Keratinocyte (primary cell): ENCODE measurements at places on chromosomes 2 and 18. TPM values are rescaled to one million over a fixed set of nuclear protein-coding genes. Genes with fewer than 3 reads are reported as not detected.
A peak's percentile ranks its signal among the peaks of the same experiment; 100 is the strongest.

The CRYGA gene
- polyA plus RNA-seq: not detected in 3 replicates

The HADHB gene
- 109 to 124 TPM (median 110 TPM) in 3 replicates for polyA plus RNA-seq

The ROCK2 gene
- 6.1 to 12.6 TPM (median 7.8 TPM) in 3 replicates for polyA plus RNA-seq

The CIB4 gene
- polyA plus RNA-seq: not detected in 3 replicates

The SPC25 gene
- 1.0 to 7.1 TPM (median 4.9 TPM) in 3 replicates for polyA plus RNA-seq

The HSBP1L1 gene
- polyA plus RNA-seq: 28.7 to 49.6 TPM (median 35.9 TPM) in 3 replicates

The ITPRIPL1 gene
- 0.28 to 0.66 TPM (median 0.58 TPM) in 3 replicates for polyA plus RNA-seq

The FAM136A gene
- 21.3 to 35.8 TPM (median 32.9 TPM) in 3 replicates for polyA plus RNA-seq

The PGAP1 gene
- polyA plus RNA-seq: 4.4 to 7.1 TPM (median 5.6 TPM) in 3 replicates

The ALPP gene
- not detected in 3 replicates for polyA plus RNA-seq

The NMUR1 gene
- polyA plus RNA-seq: not detected in 3 replicates

The VIL1 gene
- not detected in 3 replicates for polyA plus RNA-seq

The RESP18 gene
- not detected in 3 replicates for polyA plus RNA-seq

DNA sequence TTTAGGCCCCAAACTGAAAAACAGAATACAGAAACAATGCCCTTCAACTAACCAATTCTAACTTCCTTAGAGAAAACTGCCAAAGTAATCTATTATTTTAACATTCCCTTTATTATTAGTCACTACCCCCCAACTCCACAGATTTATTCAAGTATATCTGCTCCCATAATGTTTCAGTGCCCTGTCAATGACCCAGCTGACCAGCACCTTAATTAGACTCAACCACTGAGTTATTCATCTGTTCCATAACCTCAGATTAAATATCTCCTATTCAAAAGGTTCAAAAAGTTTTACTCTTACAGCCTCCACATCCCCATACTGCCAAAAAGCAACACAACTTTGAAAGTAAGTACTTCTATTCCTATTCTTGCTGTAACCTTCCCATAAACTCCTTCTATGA lies 202.4 kb downstream of the EXOC6B start:
- H3K4me3 ChIP-seq: no peak overlapping the region
- H3K27me3 ChIP-seq: no peaks in the 10 kb centered on the region
- peaks cover 3% of the 10 kb centered on the region for H3K4me1 ChIP-seq
- no peaks in the 10 kb centered on the region for H3K36me3 ChIP-seq
- no peak for DNase-seq

DNA sequence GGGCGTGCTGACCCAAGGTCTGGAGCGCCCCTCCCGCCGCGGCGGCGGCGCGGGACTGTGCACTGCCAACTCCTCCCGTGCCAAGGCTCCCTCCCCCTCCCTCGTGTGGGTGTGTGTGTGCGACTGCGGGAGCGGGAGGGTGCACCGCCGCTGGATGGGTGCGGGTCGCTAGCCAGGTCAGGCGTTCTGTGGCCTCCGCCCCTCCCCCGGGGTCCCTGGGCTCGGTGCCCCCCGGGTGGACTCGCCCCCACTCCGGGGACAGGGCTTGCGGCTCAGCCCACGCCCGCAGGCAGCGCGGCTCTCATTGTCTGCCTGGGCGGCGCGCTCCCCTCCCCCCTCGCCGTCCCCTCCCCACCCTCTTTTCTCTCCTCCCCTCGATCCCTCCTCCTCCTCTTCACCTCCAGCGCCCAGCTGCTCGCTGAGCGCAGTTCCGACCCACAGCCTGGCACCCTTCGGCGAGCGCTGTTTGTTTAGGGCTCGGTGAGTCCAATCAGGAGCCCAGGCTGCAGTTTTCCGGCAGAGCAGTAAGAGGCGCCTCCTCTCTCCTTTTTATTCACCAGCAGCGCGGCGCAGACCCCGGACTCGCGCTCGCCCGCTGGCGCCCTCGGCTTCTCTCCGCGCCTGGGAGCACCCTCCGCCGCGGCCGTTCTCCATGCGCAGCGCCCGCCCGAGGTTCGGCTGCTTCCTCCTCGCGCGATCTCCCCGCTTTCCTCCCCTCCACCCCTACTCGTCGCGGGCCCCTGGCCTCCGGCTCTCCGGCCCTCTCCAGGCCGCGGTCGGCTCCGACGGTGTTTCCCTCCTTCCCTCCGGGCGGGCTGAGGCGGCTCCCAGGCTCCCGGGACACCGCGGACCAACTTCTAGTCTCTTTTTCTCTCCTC lies at the start of gene GATA6:
Gene GATA6 (plus strand): TSS at position 579 of the 878 bp plus-strand sequence. CDS start 1,556 bp downstream, outside the sequence.
- H3K27ac ChIP-seq: no peak within 1 kb of the TSS
- H3K27me3 ChIP-seq: peaks cover 85% of the 10 kb centered on the region
- H3K4me3 ChIP-seq: peak within 1 kb of the TSS; percentile 54
- no peaks in the 10 kb centered on the region for H3K36me3 ChIP-seq
- H3K4me1 ChIP-seq: peaks cover 5% of the 10 kb centered on the region

- peaks cover 15% of the 10 kb centered on the region for H3K27me3 ChIP-seq
- H3K27ac ChIP-seq: no peak overlapping the region
- no peaks in the 10 kb centered on the region for H3K36me3 ChIP-seq
- H3K4me1 ChIP-seq: no peaks in the 10 kb centered on the region
- no peak for DNase-seq
- H3K4me3 ChIP-seq: no peak overlapping the region
These were observed 236.8 kb downstream of the CLIP4 start for GRCh38 chr2:29351916-29352591.

DNA sequence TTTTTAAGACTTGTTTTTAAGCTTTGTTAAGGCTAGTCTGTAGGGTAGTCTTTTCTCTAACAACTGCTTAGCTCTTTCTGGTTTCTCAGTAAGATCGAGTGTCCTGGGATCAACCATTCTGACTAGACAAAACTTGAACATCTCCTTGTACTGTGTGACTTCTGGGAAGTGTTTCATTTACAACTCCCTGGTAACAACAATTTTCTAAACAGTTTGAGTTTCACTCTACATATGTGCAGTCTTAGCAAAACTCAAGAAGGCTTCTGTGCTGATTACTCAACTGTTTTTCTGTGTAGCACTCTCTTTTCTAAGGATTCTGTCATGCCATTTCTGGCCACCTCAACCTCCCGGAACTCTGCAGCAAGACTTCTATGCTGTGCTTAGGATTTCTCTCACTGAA lies 204.5 kb downstream of the KIAA1328 start:
- no peaks in the 10 kb centered on the region for H3K36me3 ChIP-seq
- H3K27ac ChIP-seq: no peak overlapping the region
- DNase-seq: no peak
- no peaks in the 10 kb centered on the region for H3K27me3 ChIP-seq
- no peak overlapping the region for H3K4me3 ChIP-seq

GRCh38 chr2:101893681-101894381 lies 97.9 kb upstream of the IL1R2 start:
- DNase-seq: no peak
- no peak overlapping the region for H3K4me3 ChIP-seq
- peaks cover 7% of the 10 kb centered on the region for H3K4me1 ChIP-seq
- H3K27me3 ChIP-seq: no peaks in the 10 kb centered on the region
- H3K27ac ChIP-seq: no peak overlapping the region

- no peak for DNase-seq
- peaks cover 19% of the 10 kb centered on the region for H3K4me1 ChIP-seq
- no peak overlapping the region for H3K4me3 ChIP-seq
- no peaks in the 10 kb centered on the region for H3K27me3 ChIP-seq
These were observed 196.5 kb downstream of the LRATD1 start for GRCh38 chr2:14828968-14829367.

DNA sequence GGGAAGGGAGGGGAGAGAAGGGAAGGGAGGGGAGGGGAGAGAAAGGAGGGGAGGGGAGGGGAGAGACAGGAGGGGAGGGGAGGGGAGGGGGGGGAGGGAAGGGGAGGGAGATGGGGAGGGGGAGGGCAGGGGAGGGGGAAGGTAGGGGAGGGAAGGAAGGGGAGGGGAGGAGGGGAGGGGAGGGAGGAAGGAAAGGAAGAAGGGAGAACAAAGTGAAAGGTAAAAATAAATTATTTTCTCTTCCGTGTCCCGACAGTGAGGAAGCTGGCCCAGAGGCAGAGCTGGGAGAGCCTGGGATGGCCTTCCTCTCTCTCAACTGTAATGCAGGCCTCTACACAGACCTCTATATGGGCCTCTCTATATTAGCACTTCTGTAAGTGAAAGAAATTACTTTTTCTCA lies 53.2 kb downstream of the CD226 start:
- H3K36me3 ChIP-seq: peaks cover 4% of the 10 kb centered on the region
- H3K27me3 ChIP-seq: no peaks in the 10 kb centered on the region
- no peak for DNase-seq
- no peaks in the 10 kb centered on the region for H3K4me1 ChIP-seq

- H3K27me3 ChIP-seq: no peaks in the 10 kb centered on the region
- peaks cover 42% of the 10 kb centered on the region for H3K4me1 ChIP-seq
- no peak for DNase-seq
- H3K4me3 ChIP-seq: no peak overlapping the region
- H3K27ac ChIP-seq: no peak overlapping the region
- peaks cover 13% of the 10 kb centered on the region for H3K36me3 ChIP-seq
These were observed 27.0 kb downstream of the KLF7 start for GRCh38 chr2:207138627-207139297.

GRCh38 chr2:230408244-230408842 lies 7.7 kb upstream of the SP100 start:
- H3K4me3 ChIP-seq: no peak overlapping the region
- peaks cover 17% of the 10 kb centered on the region for H3K4me1 ChIP-seq
- H3K27me3 ChIP-seq: no peaks in the 10 kb centered on the region

- H3K27ac ChIP-seq: no peak overlapping the region
- DNase-seq: no peak
- no peaks in the 10 kb centered on the region for H3K36me3 ChIP-seq
- no peak overlapping the region for H3K4me3 ChIP-seq
These were observed 5.2 kb upstream of the RMC1 start for GRCh38 chr18:23498117-23498516.

- peak; percentile 82 for DNase-seq
- no peaks in the 10 kb centered on the region for H3K27me3 ChIP-seq
- H3K36me3 ChIP-seq: no peaks in the 10 kb centered on the region
- peak overlapping the region; percentile 86 for H3K27ac ChIP-seq
- peaks cover 31% of the 10 kb centered on the region for H3K4me1 ChIP-seq
These were observed 125.7 kb downstream of the HDAC4 start for GRCh38 chr2:239275044-239275685.

DNA sequence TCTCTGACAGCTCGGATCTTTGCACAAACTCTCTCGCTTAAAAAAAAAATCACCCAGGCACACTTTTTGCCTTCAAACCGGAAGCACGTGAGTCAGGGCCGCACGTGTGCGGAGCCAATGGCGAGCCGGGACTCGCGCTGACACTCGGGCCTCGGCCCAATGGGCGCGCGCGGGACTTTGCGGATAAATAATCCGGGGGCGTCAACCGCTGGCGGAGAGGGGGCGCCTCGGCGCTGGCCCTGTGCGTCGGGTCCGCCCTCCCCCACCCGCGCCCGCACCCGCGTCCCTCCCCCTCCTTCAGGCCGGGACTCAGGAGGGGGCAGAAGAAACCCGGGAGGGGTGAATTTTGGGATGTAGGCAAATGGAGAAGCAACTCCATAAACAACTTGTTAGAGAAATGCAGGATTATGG lies 319 bp upstream of the EN1 start:
- H3K4me3 ChIP-seq: peak overlapping the region; percentile 69
- peaks cover 54% of the 10 kb centered on the region for H3K27me3 ChIP-seq
- H3K27ac ChIP-seq: no peak overlapping the region
- DNase-seq: peak; percentile 46

- peaks cover 33% of the 10 kb centered on the region for H3K4me1 ChIP-seq
- H3K36me3 ChIP-seq: no peaks in the 10 kb centered on the region
- H3K27ac ChIP-seq: peak overlapping the region; percentile 91
These were observed 2.6 kb downstream of the TMEM131 start for GRCh38 chr2:97992836-97993825.

GRCh38 chr2:121372721-121373353 lies 87.8 kb upstream of the TFCP2L1 start:
- no peak overlapping the region for H3K4me3 ChIP-seq
- peaks cover 27% of the 10 kb centered on the region for H3K36me3 ChIP-seq
- H3K4me1 ChIP-seq: no peaks in the 10 kb centered on the region
- no peak overlapping the region for H3K27ac ChIP-seq
- no peak for DNase-seq
- H3K27me3 ChIP-seq: no peaks in the 10 kb centered on the region

DNA sequence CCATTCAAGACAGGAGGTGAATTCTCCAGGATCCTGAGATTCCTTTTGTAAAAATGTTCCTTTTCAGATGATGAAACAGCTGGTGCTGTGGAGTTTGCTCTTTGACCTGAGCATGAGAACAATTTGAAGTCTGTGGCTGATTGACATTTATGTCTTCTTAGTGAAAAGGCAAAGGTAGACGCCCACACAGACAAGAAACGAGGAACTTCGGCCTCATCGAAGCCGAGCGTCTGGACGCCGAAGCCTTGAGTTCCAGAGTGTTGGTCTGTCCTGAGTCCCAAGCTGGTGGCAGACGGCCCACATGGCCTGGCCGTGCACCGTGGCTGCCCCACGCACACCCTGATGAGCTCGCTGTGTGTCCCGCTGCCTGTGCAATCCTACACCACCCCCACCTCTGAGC lies 20.7 kb upstream of the SNTG2 start:
- no peaks in the 10 kb centered on the region for H3K36me3 ChIP-seq
- H3K4me1 ChIP-seq: no peaks in the 10 kb centered on the region
- H3K27me3 ChIP-seq: no peaks in the 10 kb centered on the region
- no peak overlapping the region for H3K4me3 ChIP-seq
- no peak for DNase-seq
